ENCODE measurements at places on chromosomes 4 and X.

DNA sequence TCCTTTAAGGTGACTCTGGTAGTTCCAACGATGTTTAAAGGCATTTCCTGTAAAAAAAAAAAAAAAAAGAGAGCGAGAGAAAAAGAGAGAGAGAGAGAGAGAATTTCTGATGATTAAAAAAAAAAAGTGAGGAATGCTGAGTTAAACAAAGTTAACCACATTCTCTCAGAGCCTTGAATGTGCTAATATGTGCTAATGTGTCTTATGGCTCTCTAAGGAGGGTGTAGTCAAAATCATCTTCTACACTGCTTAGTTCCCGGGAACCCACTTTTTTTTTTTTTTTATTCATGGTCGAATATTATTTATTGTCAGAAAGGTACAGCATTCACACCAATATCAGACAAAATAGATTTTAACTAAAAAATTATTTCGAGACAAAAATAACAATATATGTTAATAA lies 111.7 kb downstream of the SNCA start:
- DNase-seq, result no peak

GRCh38 chr4:105780176-105780575 lies 71.6 kb downstream of the GSTCD start:
- no peak for DNase-seq

DNA sequence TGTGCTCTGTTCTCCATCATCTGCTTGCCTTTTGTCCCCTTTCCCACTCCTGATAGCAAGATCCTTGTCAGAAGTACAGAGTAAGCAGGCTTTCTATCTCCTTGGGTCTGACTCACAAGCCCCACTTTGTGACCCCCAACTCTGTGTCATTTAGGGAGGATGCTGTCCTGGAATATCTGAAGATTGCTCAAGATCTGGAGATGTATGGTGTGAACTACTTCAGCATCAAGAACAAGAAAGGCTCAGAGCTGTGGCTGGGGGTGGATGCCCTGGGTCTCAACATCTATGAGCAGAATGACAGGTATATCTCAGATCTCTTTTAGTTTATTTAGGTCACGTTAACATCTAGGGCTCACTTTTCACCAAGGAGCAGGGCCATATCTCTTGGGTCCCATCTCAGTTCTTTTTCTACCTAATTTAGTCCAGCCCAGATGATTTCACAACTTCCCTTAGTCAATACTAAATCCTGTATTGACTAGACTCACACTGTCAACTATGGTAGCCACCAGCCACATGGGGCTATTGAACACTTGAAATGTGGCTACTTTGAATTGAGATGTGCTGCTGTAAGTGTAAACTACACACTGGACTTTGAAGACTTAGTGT lies 64.3 kb downstream of the MSN start:
- no peak for DNase-seq

GRCh38 chr4:176654565-176655216 lies 138.0 kb downstream of the VEGFC start:
- DNase-seq, result no peak

GRCh38 chrX:111955901-111956300 lies 79.9 kb downstream of the TRPC5OS start:
- DNase-seq, result peak; percentile 96

- DNase-seq, result peak; percentile 53
Observed at GRCh38 chr4:118683513-118683912, 1.7 kb upstream of the METTL14 start.

DNA sequence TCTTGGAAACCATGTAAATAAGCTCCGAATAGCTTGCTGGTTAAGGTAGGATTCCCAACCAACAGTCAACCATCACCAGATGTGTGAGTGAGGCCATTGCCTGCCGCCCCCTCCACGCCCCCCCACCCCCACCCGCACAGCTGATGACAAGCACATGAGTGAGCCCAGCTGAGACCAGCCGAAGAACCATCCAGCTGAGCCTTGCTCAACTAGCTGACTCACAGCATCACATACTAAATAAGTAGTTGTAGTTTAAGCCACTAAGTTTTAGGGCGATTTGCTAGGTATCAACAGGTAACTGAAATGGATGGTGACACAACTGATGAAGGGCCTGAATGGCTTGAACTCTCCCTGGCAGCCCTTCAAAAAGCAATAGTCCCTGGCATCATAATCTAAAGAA lies 1.6 kb upstream of the CCDC149 start:
- DNase-seq, result no peak

- DNase-seq, result no peak
Observed at GRCh38 chr4:102598086-102598761, 97.1 kb downstream of the NFKB1 start.

- peak; percentile 60 for DNase-seq
Observed at GRCh38 chr4:37383579-37384229, 139.2 kb downstream of the NWD2 start.

GRCh38 chr4:8603931-8604330 lies 11.4 kb downstream of the CPZ start:
- DNase-seq, result no peak

- no peak for DNase-seq
Observed at GRCh38 chrX:11764602-11765067, 6.6 kb downstream of the MSL3 start.

DNA sequence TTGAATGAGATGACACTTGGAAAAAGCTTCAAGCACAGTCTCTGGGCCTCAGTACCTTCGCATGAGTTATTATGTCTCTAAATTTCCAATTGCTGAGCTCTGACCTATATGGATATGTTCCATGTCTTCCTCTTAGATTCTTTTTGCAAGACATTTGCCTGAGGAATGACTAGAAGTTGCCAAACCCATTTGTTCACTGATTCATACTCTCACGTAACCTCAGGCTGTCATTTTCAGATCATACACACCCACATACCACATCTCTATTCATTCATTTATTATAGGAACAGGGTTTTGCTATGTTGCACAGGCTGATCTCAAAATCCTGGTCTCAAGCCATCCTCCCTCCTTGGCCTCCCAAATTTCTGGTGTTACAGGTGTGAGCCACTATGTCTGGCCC lies 2137.1 kb upstream of the TENM3 start:
- DNase-seq, result no peak

DNA sequence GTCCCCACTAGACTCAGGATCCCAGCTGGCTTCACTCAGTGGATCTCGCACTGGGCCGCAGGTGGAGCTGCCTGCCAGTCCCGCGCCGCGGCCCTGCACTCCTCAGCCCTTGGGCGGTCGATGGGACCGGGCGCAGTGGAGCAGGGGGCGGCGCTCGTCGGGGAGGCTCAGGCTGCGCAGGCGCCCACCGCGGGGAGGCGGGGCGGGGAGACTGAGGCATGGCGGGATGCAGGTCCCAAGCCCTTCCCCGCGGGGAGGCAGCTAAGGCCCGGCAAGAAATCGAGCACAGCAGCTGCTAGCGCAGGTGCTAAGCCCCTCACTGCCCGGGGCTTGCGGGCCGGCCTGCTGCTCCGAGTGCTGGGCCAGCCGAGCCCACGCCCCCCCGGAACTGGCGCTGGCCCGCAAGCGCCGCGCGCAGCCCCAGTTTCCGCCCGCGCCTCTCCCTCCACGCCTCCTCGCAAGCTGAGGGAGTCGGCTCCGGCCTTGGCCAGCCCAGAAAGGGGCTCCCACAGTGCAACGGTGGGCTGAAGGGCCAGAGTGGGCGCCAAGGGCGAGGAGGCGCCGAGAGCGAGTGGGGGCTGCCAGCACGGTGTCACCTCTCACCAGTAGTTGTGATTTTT lies 1038.0 kb downstream of the PCDH19 start:
- DNase-seq, result no peak

DNA sequence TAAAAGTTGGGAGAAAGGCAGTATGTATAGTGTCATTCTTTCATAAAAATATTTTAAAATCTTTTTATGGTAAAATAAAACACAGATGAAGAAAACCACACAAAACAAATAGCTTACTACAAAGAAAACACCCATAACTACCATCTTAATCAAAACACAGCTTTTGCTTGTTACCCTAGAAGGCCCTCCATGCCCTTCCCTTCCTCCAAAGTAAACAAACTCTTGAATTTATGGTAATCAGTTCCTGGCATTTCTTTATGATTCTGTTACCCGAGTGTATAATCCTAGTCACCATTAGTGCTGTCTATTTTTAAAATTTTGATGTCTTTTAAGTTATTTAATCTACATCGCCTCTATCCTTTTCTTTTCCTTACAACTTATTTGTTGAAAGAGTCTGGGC lies 170.9 kb downstream of the APBB2 start:
- no peak for DNase-seq

- no peak for DNase-seq
Observed at GRCh38 chrX:79592259-79592658, 225.1 kb upstream of the ITM2A start.

- DNase-seq, result no peak
Observed at GRCh38 chrX:34493086-34493485, 164.0 kb downstream of the TMEM47 start.

- DNase-seq, result peak; percentile 91
Observed at GRCh38 chr4:41573502-41574001, 35.6 kb downstream of the LIMCH1 start.

DNA sequence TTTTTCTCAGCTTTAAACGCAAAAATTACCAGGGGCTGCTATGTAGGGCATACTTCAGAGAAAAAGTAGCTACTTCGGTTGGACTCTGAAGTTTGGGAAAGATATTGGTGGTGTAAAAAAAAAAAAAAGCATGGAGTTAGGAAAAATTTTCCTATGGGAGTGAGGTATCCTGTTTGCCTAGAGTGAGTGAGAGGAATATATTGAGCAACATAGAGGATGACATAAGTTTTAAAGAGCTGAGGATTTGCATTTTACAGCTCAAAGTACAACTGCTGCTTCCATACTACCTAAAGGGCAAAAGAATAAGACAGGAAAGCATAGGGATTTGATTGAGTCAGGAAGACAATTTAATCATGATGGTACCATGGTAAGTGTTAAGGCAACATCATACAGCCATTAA lies 7.3 kb downstream of the GPRASP1 start:
- DNase-seq, result no peak

DNA sequence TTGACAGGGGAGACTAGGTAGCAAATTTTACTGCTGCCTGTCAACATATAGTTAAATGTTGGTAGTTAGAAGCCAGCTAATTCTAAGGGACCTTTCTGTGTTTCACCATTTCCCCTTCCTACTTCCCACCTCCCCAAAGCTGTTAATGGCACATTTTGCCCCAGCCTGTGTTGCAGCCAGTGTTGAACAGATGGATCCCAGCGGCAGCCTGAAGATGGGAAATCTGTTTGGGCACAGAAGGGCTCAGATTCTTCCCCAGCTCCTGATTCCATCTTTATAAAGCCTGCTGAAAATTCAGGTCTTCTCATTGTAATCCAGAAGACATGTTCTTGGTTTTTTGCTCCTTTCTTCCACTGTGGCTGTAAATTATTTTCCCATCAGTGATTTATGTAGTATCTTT lies 89.0 kb downstream of the SPRY1 start:
- peak; percentile 41 for DNase-seq
